Naive thymus-derived CD8-positive, alpha-beta T cell (primary cell): ENCODE measurements at places on chromosomes 12 and 14.

- DNase-seq = no peak
These were observed 23.6 kb downstream of the NR1H4 start for GRCh38 chr12:100497105-100497795.

- no peak for DNase-seq
These were observed 13.2 kb downstream of the FOXN4 start for GRCh38 chr12:109295764-109296425.

DNA sequence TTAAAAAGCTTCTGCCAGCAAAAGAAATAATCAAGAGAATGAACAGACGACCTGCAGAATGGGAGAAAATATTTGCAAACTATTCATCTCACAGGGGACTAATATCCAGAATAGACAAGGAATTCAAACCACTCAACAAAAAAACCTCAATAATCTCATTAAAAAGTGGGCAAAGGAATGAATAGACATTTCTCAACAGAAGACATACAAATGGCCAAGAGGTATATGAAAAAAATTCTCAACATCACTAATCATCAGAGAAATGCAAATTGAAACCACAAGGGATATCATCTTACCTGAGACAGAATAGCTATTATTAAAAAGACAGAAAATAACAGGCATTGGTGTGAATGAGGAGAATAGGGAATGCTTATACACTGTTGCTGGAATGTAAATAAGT, 270.0 kb downstream of the DACT1 start:
- no peak for DNase-seq

GRCh38 chr14:26088275-26088674, 509.6 kb downstream of the NOVA1 start:
- DNase-seq = no peak

DNA sequence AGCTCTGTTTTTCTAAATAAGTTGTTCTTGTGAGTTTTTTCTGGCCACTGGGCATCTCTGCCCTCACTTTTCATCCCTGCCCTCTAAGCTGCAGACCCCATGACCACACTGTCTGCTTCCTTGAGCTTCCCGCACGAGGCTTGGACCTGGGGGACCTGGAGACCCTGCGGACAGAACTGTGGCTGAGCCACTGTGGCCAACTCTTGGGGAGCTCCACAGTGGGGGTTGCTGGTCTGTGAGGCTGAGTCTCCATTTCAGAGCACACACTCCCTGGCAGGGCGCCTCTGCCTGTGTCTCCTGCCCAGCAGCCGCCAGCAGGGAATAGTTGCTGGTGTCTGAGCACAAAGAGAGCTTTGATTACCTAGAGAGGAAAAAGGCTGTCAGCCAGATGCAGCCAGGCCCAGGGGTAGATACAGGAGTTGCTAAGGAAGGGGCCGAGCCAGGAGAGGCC, 13.1 kb upstream of the RIN3 start:
- no peak for DNase-seq

DNA sequence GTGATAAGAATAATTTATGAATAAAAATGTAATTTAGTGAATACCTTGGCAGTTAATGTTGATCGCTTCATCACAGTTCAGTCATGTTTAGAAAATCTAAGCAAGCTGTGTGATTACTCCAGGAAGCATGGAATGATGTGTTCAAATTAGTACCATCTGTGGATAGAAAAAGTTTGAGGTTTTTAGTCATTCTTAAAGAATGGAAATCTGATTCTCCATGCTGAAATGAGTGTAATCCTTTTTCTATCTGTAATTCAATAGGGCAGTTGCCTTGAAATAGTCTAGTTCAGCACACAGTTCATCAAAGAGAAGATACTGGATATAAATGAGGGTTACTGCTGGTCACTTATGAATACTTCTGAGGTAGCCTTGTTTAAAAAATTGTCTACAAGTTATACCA, 127.2 kb upstream of the MYF6 start:
- DNase-seq = no peak

- no peak for DNase-seq
These were observed 24.9 kb downstream of the PSMC1 start for GRCh38 chr14:90281261-90281660.

DNA sequence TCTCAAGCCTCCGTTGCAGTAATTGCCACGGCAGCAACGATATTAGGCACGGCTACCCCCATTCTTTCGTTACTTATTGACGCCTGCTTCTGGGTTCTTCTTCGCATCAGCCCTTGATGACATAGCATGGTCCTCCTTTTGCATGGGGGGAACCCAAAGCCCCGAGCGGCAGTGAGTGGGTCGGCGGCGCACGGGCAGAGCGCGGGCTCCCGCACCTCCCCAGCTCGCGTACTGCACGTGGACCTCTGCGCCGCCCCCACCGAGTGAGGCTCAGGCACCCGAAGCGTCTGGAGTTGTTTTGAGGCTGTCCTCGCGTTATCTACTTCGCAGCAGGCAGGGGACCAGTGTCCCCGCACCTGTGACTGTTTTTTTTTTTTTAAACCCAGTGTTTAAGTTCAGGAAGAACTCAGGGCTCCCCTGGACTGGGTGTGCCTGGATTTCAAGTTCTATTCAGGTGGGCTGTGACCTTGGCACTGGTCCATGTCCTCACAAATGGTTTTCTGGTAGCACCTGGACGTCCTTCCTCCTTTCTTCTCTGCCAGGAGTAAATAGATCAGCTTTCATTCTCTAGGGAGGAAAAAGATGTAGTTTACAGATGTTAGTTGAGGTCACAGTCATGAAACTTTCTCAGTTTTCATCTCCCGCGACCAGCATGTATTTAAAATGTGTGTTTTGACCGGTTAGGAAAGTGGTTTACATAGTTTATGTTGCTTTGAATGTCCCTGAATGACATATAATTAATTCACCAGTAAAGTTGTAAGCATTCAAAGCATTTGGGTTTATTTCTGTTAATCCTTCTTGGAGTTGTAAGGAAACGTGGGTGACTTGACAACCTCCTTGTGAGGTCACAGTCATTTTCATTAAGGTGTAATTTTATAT, 1.4 kb upstream of the FOXN4 start:
- no peak for DNase-seq

DNA sequence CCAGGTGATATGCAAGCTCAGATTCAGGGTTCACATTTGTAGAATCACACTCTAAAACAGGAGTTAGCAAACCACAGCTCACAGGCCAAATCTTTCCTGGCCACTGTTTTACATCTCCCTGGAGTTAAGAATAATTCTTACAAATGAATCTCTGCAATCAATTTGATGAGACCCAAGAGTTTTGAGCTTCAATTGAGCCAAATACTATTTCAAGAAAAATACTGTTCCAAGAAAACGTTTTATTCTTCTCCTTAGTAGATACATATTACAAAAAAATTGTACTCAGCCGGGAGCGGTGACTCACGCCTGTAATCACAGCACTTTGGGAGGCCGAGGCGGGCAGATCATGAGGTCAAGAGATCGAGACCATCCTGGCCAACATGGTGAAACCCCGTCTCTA, 2.5 kb downstream of the PTGDR start:
- no peak for DNase-seq

- no peak for DNase-seq
These were observed 841.1 kb downstream of the NRXN3 start for GRCh38 chr14:79011091-79011919.

DNA sequence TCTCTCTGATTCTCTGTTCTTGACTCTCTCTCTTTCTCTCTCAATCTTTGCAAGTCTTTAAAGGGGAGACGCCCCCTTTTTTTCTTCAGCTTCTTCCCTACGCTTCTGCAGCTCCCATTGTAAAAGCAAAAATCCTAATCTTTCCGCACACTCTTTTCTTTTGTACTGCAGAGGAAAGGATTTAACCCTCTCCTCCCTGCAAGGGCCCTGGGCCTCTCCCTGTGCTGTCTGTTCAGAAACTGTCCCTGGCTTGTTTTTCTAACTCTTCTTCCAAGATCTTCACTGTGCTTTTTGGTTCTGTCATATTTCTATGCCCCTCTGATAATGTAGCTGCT, 10.9 kb upstream of the SALL2 start:
- no peak for DNase-seq

DNA sequence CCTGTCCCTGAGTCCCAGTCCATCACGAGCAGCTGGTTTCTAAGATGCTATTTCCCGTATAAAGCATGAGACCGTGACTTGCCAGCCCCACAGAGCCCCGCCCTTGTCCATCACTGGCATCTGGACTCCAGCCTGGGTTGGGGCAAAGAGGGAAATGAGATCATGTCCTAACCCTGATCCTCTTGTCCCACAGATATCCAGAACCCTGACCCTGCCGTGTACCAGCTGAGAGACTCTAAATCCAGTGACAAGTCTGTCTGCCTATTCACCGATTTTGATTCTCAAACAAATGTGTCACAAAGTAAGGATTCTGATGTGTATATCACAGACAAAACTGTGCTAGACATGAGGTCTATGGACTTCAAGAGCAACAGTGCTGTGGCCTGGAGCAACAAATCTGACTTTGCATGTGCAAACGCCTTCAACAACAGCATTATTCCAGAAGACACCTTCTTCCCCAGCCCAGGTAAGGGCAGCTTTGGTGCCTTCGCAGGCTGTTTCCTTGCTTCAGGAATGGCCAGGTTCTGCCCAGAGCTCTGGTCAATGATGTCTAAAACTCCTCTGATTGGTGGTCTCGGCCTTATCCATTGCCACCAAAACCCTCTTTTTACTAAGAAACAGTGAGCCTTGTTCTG, 41.6 kb downstream of the DAD1 start:
- no peak for DNase-seq

- no peak for DNase-seq
These were observed 67.2 kb downstream of the NKX2-1 start for GRCh38 chr14:36452860-36453259.

GRCh38 chr14:32702562-32702961, 236.1 kb upstream of the NPAS3 start:
- no peak for DNase-seq

- DNase-seq = no peak
These were observed 157.1 kb upstream of the PZP start for GRCh38 chr12:9365296-9365695.

DNA sequence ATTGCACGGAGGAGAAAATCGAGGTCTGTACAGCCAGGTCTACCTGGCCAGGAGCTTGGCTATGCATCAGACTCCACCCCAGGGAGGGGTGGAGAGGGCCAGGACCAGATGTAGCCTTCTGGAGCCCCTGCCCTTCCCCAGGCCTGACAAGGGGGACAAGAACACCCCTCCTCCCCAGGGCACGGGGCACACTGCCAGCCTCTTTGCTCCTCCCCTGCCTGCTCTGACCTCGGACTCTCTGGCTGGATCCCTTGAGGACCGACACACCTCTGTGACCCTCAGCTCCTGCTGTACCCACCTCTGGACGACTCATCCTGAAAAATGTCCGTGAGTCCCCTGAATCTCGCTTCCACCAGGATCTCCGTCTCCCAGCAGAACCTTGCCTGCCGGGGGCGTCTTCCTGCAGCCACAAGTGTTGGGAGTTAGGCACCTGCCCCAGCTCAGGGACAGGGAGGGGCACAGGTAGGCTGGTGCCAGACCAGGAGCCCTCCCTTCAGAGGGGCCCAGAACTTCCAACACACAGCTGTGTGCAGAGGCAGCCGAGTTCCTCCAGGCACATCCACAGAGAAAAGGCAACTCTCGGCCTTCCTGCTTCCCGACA, 21.8 kb downstream of the AHNAK2 start:
- no peak for DNase-seq

DNA sequence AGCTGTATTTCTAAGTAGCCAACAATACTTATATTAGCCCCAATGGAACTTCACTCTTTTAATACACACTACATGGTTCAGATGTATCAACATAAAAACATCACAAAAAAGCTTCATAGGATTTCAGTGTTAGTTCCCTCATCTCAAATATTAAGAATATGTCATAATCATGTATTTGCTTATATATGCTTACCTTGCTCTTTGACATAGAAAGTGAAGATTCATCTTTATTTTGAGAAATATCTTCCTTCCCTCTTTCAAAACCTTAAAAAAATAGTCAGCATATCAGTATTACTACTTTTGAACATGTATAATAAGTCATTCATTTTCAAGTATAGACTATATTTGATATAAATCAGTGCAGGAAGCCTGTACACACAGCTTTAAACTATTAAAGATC, 62.2 kb upstream of the BBS10 start:
- no peak for DNase-seq

GRCh38 chr14:105023144-105023543, 2.3 kb upstream of the CDCA4 start:
- DNase-seq = no peak

DNA sequence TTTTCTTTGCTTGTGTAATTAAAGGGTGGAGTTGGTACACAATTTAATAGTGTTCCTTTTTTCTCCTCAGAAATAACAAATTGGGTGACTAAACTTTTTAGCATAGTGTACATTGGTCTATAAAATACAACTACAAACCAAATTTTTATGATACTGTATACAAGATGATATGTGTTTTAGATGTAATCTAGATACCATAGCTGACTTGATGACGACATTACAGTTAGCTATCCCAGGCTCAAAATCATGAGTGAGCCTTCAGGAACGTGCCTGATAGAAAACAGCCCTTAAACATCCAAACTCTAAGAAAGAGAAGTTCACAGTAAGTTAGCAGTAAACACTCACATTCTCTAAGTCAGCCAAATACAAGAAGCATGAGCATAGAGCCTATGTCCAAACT, 99.0 kb upstream of the SSTR1 start:
- DNase-seq = no peak

- DNase-seq = no peak
These were observed 38.7 kb upstream of the ZNF641 start for GRCh38 chr12:48389409-48389808.

- no peak for DNase-seq
These were observed 25.9 kb downstream of the SYNDIG1L start for GRCh38 chr14:74400031-74400685.

DNA sequence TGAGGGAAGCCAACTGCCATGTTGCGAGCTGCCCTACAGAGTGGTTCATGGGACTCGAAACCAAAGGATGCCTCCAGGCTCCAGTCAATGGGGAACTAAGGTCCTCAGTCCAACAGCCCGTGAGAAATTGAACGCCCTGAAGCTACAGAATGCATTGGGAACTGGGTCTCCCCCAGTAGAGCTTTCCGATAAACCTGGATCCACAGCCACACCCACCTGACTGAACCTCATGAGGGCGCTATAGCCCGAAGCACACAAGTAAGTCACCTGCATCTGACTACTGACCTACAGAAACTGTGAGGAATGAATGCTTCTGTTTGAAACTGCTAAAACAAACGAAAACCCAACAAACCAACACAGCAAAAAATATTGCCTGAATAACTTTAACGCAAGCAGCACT, 1297.7 kb downstream of the AACS start:
- no peak for DNase-seq
